CD4-positive, alpha-beta memory T cell (primary cell): ENCODE measurements at places on chromosomes 3 and 15.

GRCh38 chr3:142148044-142148791 lies 1.1 kb downstream of the TFDP2 start:
- H3K4me1 ChIP-seq = peaks cover 20% of the 10 kb centered on the region
- peak overlapping the region; percentile 67 for H3K4me3 ChIP-seq
- no peaks in the 10 kb centered on the region for H3K27me3 ChIP-seq
- no peak for DNase-seq
- H3K36me3 ChIP-seq = no peaks in the 10 kb centered on the region
- peak overlapping the region; percentile 66 for H3K27ac ChIP-seq

- peaks cover 11% of the 10 kb centered on the region for H3K4me1 ChIP-seq
- no peak for DNase-seq
- no peak overlapping the region for H3K4me3 ChIP-seq
- H3K36me3 ChIP-seq = no peaks in the 10 kb centered on the region
- no peaks in the 10 kb centered on the region for H3K27me3 ChIP-seq
- H3K27ac ChIP-seq = no peak overlapping the region
These were observed 75.5 kb upstream of the IQSEC1 start for GRCh38 chr3:13148561-13149329.

- H3K36me3 ChIP-seq = no peaks in the 10 kb centered on the region
- no peaks in the 10 kb centered on the region for H3K4me1 ChIP-seq
- DNase-seq = no peak
These were observed 149.4 kb upstream of the CNTN3 start for GRCh38 chr3:74763830-74764229.

DNA sequence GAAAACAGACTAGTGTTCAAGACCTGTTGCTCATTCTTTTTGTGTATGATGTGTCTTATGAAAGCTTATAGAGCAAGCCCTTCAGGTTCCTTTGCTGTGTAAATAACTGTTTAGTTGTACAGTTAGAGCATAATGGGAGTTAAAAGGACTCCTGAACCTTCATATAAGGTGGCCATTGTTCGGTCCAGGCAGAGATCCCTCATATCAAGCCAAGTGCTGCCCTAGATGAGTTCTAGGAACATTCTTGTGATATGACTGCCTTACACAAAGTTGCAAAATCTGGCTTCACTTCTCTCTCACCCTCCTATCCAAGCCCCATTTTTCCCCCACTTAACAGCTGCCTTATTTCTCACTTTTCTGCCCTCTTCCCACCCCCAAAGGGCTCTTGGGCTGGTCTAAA lies 26.9 kb downstream of the GYG1 start:
- no peaks in the 10 kb centered on the region for H3K27me3 ChIP-seq
- no peak overlapping the region for H3K4me3 ChIP-seq
- peaks cover 5% of the 10 kb centered on the region for H3K36me3 ChIP-seq
- no peaks in the 10 kb centered on the region for H3K4me1 ChIP-seq
- no peak for DNase-seq

- H3K27ac ChIP-seq = no peak overlapping the region
- no peaks in the 10 kb centered on the region for H3K4me1 ChIP-seq
- DNase-seq = no peak
- no peaks in the 10 kb centered on the region for H3K27me3 ChIP-seq
These were observed 51.8 kb upstream of the SETMAR start for GRCh38 chr3:4251412-4251811.

DNA sequence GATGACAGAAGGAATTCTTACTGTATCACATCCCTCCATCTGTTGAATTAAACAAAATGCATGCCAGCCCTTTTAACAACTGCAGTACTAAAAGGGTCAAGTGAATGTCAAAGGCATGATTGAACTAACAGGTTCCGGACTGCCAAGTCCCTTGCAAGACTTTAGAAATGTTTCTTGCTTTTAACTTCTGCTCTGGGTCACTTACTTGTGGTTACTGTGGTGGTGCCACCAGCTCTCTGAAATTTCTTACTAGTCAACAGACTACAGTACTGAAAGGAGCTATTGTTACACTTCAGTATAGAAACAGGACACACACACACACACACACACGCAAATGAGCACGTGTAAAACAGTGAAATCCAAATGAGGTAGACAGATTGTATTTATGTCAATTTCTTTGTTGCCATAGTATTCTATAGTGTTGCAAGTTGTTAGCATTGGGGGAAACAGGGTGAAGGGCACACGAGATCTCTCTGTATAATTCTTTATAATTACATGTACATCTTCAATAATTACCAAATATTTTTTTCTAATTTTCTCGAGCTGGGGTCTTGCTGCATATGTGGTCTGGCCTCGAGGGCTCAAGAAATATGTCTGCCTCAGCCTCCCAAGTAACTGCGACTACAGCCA lies 79.9 kb upstream of the SLC25A26 start:
- H3K27me3 ChIP-seq = no peaks in the 10 kb centered on the region
- no peaks in the 10 kb centered on the region for H3K36me3 ChIP-seq
- H3K27ac ChIP-seq = no peak overlapping the region
- H3K4me3 ChIP-seq = no peak overlapping the region
- no peaks in the 10 kb centered on the region for H3K4me1 ChIP-seq

DNA sequence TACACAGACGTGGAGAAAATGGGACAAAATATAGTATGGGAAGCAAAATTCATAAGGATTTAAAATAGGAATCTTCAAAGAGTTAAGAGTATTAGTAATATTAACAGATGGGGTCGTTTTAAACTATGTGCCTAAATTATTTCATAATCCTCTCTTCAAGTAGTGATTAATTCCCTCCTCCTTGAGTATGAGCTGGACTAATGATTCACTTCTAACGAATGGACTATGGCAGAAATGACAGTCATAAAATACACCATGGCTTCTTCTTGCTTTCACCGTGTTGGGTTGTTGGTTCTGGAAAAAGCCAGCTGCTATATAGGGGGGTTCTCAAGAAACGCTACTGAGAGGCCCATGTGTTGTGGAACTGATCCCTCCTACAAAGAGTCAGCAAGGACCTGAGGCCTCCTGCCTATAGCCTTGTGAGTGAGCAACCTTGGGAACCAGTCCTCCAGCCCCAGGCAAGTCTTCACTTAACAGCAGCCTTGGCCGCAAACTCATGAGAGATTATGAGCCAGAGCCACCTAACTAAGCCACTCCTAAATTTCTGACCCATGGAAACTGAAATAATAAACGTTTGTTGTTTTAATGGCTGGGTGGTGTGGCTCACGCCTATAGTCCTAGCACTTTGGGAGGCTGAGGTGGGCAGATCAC lies 64.8 kb upstream of the ABHD2 start:
- DNase-seq = no peak
- no peak overlapping the region for H3K27ac ChIP-seq
- no peak overlapping the region for H3K4me3 ChIP-seq
- H3K36me3 ChIP-seq = no peaks in the 10 kb centered on the region
- H3K27me3 ChIP-seq = no peaks in the 10 kb centered on the region
- no peaks in the 10 kb centered on the region for H3K4me1 ChIP-seq

GRCh38 chr3:58900386-58900785 lies 149.4 kb downstream of the CFAP20DC start:
- no peak overlapping the region for H3K27ac ChIP-seq
- H3K36me3 ChIP-seq = no peaks in the 10 kb centered on the region
- H3K4me1 ChIP-seq = peaks cover 28% of the 10 kb centered on the region
- no peak for DNase-seq
- no peaks in the 10 kb centered on the region for H3K27me3 ChIP-seq

- peaks cover 4% of the 10 kb centered on the region for H3K36me3 ChIP-seq
- no peak overlapping the region for H3K4me3 ChIP-seq
- no peaks in the 10 kb centered on the region for H3K4me1 ChIP-seq
These were observed 23.3 kb downstream of the UBR1 start for GRCh38 chr15:43082509-43082908.

- no peak for DNase-seq
- no peak overlapping the region for H3K27ac ChIP-seq
- H3K27me3 ChIP-seq = no peaks in the 10 kb centered on the region
- H3K36me3 ChIP-seq = peaks cover 10% of the 10 kb centered on the region
These were observed 22.2 kb downstream of the NXPE3 start for GRCh38 chr3:101801174-101801573.

- H3K4me1 ChIP-seq = no peaks in the 10 kb centered on the region
- no peak for DNase-seq
- no peak overlapping the region for H3K4me3 ChIP-seq
- H3K27ac ChIP-seq = no peak overlapping the region
- no peaks in the 10 kb centered on the region for H3K36me3 ChIP-seq
These were observed 796.6 kb upstream of the DPPA4 start for GRCh38 chr3:110133971-110134370.

DNA sequence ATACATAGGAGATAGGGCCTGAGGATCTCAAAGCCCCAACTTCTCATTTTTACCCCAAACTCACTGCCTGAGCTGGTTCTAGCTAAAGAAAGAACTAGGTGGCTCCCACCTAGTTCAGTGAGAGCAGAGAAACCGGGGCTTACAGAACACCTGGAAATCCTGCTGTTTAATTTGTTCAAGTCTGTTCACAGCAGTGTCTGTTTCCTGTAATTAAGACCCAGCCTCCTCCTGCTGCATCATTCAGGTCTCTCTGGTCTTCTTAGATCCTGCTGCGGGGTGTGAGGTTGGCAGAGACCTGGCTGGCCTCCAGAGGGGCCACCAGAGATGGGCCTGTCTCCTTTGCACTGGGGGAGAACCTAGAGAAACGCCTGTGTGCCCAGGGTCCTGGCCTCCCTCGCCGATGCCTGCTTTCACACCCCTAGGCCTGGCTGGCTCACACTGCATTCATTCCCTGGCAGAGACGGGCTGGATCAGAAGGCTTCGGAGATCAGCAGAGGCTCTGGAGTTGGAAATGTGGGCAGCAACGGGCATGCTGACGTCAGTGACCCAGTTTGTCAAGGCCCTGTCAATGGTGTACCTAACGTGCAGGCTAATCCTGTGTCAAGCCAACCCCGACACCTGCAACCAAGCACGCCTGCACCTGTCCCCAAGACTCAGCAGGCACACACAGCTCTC lies 4.9 kb upstream of the CHRNA3 start:
- H3K27me3 ChIP-seq = no peaks in the 10 kb centered on the region
- no peak overlapping the region for H3K4me3 ChIP-seq
- H3K36me3 ChIP-seq = no peaks in the 10 kb centered on the region
- DNase-seq = no peak
- H3K4me1 ChIP-seq = no peaks in the 10 kb centered on the region
- no peak overlapping the region for H3K27ac ChIP-seq

- DNase-seq = no peak
- no peaks in the 10 kb centered on the region for H3K36me3 ChIP-seq
- H3K4me3 ChIP-seq = no peak overlapping the region
- no peaks in the 10 kb centered on the region for H3K4me1 ChIP-seq
- no peaks in the 10 kb centered on the region for H3K27me3 ChIP-seq
These were observed 491.0 kb downstream of the MECOM start for GRCh38 chr3:169172535-169172934.

DNA sequence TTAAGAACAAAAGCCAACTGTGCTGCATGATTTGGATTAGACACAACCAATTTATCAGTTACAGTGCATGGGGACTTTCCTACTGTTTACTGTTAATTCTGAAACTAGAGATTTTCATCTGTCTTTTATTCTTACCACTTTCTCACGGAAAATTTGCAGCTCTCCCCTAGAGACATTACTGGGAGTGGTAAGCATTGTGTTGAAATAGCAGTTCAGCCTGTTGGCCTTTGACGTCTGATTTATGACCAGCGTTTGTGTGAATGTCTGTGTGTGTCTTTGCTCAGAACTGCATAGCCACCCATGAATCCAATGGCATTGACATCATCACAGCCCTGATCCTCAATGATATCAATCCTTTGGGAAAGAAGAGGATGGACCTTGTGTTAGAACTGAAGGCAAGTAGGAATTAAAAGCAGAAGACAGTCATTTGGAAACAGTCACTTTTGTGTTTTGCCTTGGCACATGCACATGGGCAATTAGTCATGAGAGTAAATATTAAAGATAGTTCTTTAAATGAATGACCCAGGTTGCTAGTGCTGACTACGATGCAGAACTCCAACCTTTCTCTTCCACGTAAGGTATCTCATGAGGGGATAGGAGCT lies 202.2 kb upstream of the BHLHE40 start:
- H3K27ac ChIP-seq = no peak overlapping the region
- no peak for DNase-seq
- H3K36me3 ChIP-seq = peaks cover 4% of the 10 kb centered on the region
- peaks cover 7% of the 10 kb centered on the region for H3K4me1 ChIP-seq
- no peak overlapping the region for H3K4me3 ChIP-seq

- no peaks in the 10 kb centered on the region for H3K4me1 ChIP-seq
- no peaks in the 10 kb centered on the region for H3K36me3 ChIP-seq
- no peaks in the 10 kb centered on the region for H3K27me3 ChIP-seq
These were observed 35.5 kb downstream of the ESYT3 start for GRCh38 chr3:138469874-138470273.
